ENCODE measurements at places on chromosomes 2 and 18.

GRCh38 chr2:54500404-54501205 is 44.5 kb downstream of the SPTBN1 start:
- DNase-seq: no peak

DNA sequence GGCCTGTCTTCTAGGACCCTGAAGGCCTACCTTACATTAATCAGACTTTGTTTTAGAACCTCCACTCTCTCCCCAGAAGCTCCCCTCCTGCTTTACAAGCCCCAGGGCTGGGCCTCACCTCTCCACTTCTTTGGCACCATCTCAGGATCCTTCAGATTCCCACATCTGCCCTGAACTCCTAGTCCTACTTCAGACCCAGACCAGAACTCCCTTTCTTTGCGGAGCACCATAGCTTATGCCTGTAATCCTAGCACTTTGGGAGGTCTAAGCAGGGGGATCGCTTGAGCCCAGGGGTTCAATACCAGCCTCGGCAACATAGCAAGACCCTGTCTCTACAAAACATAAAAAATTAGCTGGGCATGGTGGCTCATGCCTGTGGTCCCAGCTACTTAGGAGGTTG is 991 bp downstream of the CHCHD5 start:
- no peak for DNase-seq

GRCh38 chr2:11865378-11865777 is 118.9 kb downstream of the LPIN1 start:
- DNase-seq: no peak

GRCh38 chr2:30655211-30655610 is 152.0 kb downstream of the CAPN13 start:
- no peak for DNase-seq

- no peak for DNase-seq
Measured at GRCh38 chr18:45071956-45072355, 391.3 kb downstream of the SETBP1 start.

DNA sequence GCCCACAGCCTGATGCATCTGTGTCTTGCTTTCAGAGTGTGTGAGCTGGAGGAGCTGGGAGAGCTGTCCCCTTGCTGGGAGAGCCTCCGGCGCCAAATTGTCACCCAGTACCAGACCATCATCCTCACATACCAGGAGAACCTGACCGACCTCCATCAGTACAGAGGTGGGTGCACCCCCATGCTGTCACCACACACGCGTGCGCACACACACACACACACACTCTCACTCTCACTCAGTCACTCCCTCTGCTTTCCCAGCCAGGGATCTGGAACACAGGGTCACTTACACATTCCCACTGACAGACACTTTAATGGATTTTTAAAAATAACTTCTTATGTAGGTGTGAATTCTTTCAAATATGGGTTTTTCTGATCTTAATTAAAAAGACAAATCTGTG is 64.5 kb downstream of the COA5 start:
- no peak for DNase-seq

DNA sequence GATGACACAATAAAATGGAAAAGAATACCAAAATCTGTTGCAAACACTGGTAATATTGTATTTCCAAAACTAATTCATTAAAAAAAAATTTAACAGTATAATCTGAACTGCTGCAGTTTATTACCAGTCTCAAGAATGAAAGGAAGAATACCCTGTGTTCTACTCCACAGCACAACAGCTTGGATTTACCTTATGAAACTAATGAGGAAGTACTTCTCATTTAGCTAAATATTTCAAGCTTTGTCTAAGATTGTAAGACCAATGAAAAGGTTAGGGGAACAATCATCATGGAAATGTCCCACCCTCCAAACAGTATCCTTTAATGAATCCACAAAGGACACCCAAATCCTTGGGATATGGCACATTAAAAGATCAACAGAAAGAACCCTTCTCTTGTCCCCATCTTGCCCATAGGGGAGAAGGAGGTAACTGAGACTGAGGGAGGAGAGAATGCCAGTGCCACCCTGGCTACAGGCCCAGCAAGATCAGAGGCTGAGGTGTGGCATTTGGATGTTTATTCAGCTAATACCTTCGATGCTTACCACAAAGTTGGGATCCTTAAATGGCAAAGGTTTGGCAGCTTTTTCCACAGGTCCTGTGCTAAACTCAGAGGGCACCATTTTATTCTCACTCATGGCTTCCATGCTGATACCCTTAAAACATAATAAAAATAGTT is 17.7 kb downstream of the INO80C start:
- DNase-seq: no peak

- no peak for DNase-seq
Measured at GRCh38 chr2:237045449-237045848, 40.2 kb upstream of the COPS8 start.

DNA sequence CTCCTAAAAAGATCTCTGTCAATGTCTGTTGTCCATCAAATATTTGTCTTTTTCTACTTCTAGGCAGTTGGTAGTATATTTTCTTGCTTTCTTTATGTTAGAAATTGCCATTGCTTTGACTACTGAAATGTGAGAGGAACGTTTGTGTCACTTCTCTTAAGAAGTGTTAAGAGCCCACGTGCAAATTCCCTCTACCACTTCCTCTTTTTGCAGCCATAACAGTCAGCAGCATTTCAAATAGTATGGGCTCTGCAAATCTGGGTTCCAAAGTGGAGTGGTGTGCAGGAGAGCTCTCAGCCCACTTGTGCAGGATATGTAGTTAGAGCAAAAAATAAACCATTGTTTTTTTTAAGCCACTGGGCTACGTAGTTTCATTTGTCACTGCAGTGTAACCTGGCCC is 314.0 kb downstream of the MEIS1 start:
- DNase-seq: no peak

DNA sequence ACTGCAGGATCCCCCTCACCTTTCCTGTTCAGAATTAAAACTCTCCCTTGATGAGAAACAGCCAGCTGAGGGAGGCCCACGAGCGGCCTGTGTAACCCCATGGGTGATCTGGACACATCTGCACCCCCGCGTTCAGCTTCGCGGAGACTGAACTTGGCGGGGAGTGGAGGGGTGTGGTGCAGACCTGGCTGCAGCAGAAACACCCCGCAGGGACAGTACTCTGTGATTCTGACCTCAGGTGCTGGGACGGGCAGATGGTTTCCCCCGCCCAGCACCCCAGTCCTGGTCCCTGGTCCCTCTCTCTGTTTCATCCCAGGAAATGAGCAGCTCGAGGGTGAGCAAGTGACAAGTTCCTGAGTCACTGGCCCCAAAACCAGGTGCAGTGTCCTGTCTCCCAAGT is 41.2 kb downstream of the GBX2 start:
- no peak for DNase-seq

DNA sequence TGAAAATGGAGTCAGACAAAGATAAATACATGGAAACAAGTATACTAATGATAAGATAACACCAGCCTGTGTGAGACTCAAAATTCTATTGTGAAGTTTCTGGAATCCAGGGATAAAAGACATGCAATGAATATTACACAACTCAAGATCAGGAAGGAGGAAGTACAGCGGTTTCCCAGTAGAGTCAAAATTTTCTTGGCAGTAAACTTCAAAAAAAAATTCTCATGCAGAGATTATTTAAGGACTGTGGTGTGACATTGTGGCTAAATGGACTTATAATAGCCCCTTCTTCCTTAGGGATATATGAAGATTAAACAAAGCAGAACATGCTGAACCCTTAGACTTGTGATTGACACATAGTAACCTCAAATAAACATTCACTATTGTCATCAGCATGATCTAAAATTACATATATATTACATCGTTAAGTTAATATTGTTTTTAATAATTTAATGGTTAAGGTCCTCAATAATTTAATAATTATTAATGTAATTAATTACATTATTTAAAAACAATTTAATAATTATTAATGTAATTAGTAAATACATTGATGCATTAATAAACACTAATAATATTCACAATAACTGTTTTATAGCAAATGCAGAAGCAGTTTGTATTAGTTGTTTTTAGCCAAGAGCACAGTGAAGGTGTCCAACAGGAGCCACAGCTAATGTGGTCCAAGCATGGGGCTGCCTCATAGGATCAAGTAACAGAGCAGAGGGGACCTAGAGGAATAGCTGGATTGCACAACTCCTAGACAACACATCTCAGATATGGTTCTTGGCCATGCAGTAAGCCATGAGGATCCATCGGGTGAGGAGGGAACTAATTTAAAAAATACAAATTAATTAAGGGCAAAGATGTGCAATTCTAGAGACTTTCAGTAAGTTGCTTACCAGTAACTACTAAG is 77.3 kb downstream of the POLE4 start:
- DNase-seq: no peak

DNA sequence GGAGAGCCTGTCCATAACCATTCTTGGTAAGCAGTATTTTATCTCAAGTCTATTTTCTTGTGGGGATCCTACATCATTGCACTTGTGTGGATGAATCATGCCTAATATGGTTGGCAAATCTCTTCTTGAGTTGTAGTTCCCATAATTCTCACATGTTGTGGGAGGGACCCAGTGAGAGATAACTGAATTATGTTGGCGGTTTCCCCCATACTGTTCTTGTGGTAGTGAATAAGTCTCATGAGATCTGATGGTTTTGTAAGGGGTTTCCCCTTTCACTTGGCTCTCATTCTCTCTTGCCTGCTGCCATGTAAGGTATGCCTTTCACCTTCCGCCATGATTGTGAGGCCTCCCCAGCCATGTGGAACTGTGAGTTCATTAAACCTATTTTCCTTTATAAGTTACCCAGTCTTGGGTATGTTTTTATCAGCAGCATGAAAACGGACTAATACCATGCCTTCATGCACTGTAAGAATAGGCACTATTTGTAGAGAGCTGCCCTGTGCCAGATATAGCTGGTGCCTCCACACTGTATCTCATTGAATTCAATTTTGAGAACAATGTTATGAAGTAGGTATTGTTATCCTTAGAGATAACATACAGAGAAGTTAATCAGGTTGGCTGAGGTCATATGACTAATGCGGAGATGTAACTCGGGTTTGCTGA is 148.3 kb downstream of the PLCL1 start:
- no peak for DNase-seq

- DNase-seq: no peak
Measured at GRCh38 chr2:85078536-85078935, 54.7 kb upstream of the TCF7L1 start.

DNA sequence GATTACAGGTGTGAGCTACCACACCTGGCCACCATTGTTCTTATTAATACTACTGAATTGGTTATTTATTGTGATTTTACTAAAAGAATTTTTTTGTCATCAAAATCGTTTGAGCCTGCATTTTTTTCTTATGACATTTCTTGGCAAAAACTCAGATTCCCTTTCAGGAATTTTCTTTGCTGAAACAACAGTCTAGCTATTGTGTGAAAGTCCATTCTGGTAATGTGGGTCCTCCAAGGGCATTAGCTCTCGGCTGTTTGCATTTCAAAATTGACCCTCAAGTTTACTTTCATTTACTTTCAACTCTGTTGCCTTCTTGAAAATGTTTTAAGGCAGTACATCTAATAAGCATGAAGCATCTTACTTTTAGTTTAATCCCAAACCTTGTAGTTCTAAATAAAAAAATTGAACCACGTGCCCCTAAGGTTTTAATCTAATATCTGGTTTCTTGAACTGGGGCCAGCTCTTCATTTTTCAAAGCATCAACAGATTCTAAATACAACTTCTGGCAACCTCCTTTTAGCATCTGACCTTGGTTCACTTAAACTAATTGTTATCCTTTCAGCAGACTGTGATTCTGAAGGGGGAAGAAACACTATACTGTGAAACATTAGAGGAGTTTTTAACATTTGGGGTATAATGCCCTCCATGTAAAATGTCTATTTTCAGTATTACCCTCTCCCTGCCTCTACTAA is 325.2 kb upstream of the RAB12 start:
- no peak for DNase-seq

DNA sequence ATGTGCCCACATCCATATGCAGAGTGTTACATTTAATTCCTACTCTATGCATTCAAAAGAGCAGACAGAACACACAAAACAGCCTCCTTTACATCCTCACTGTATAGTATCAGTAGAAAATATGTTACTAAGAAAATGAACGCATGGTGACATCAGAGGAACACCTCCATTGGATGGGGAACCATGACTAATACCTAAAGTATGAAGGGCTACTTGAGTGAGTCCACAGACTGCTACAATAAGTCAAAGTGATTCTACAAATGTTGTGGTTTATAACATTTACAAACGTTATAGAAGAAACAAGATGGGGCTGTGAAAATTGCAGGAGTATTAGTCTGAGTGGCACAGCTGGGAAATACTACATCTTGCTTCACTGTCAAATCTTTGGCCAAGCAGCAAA is 1830.9 kb upstream of the PIK3C3 start:
- no peak for DNase-seq

- DNase-seq: no peak
Measured at GRCh38 chr2:203155406-203155805, 83.4 kb upstream of the CYP20A1 start.

- no peak for DNase-seq
Measured at GRCh38 chr2:232418466-232419244, 12.0 kb downstream of the ALPG start.

DNA sequence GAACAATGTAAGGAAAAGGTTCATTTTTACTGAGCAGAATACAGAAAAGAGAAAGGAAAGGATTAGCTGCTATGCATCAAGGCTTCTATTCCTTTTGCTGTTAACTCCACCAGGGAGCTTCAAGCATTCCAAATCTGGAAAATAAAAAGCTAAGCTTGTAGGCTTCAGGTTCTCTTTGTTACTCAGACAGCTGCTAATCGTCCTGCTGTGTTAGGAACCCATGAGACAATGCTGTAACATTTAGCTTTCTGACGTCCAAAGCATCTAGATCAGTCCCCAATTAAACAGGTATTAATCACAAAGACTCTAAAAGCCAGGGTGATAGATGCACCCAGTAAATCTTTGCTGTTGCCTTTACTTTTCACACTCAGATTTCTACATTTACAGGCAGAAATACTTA is 103.8 kb downstream of the EPHA4 start:
- no peak for DNase-seq

- DNase-seq: no peak
Measured at GRCh38 chr2:100783987-100784386, 36.0 kb upstream of the NPAS2 start.

All from activated naive CD4-positive, alpha-beta T cell (primary cell).